Caco-2 (cell line): ENCODE measurements at places on chromosomes 16 and 17. TPM values are rescaled to one million over a fixed set of nuclear protein-coding genes. Genes with fewer than 3 reads are reported as not detected.

DNA sequence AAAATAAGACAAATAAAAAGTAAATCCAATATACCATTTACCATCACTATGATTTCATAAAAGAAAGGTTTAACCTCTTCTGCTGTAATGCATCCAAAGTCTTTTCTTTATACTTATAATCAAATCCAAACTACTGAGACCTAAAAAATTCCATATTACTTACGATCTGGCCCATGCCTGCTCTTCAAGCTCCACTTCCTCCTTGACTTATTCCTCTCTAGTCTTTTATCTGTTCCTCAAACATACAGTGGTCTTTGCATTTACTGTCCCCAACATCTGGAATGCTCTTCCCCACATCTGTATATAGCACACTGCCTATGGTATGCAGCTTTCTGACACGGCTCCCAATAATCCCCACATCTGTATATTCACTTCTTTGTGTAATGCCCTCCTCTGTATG, 33.8 kb downstream of the PCTP start:
- DNase-seq = no peak

- no peak for DNase-seq
These were observed 9.2 kb downstream of the PER1 start for GRCh38 chr17:8142887-8143580.

DNA sequence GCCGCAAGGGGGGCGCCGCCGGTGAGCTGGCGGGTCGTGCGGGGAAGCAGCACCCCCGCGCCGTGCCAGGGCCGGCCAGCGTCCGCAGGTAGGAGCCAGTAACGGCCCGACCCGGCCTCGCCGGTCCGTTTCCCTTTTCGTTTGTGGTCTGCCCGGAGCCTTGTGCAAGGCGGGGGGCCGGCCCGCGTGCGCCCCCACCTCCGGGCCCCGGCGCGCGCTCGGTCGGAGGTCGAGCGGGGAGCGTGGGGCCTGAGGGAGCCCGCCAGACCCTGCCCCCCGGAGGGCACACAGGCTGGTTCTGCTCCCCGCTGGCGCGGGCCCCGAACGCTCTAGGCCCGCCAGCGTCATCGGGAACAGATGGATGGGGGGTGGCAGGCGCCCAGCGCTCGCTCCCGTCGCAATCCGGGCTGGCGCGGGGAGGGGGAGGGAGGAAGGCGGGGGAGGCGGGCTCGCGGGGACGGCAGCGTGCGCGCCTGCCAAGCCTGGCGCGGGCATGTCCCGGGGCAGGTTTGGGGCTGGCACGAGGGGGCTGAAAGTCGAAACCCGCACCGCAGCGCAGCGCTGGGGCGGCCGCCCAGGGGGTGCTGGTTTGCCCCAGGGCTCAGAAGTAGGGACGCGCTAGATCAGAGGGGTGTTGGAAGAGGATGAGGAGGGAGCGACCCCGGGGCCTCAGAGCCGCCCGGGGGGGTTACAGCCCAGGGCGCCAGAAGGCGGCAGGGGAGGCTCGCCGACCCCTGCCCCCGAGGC, 1.5 kb upstream of the GSE1 start:
- peak; percentile 83 for DNase-seq

GRCh38 chr17:78242024-78242742, 10.8 kb downstream of the TMEM235 start:
- no peak for DNase-seq

DNA sequence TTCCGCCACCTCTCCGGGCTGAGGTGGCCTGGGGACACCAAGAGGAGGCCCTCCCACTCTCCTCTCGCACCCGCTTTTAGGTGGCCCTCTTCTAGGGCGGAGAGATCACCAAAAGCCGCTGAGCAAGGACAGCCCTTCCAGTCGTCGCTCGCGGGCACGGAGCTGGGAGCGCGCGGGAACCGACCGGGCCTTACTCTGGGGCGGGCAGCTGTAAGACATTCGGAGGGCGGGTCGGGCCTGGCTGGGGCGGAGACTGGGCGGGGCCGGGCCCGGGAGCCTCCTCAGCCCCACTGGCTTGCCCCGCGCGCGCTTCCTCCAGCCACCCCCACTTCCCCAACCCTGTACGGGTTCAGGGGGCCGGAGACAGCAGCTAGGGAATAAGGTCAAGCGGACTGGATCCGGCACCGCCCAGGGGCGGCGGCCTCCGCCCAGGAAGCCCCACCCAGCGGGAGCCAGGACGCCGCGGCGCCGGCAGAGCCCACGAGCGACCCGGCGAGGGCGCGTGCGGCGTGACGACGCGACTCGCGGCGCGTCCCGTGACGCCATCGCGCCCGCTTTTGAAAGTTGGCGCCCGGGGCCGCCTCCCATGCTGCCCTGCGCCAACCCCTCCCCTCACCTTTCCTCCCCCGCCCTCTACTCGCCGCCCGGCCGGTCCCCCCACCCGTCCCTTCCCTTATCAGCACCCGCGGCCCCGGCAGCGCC, 351 bp upstream of the CTCF start:
- peak; percentile 99 for DNase-seq

AATK gene
- total RNA-seq = 26.4 and 26.6 TPM in 2 replicates

GRCh38 chr17:49881054-49881402, 33.2 kb upstream of the TAC4 start:
- DNase-seq = peak; percentile 79

GRCh38 chr16:57264950-57265371, 19.5 kb downstream of the PLLP start:
- no peak for DNase-seq

CFAP97D1 gene
- total RNA-seq = 0.18 TPM in 1 of 2 replicates, not detected in the other

GRCh38 chr17:57584050-57584551, 161.0 kb downstream of the CCDC182 start:
- no peak for DNase-seq

- DNase-seq = peak; percentile 68
These were observed 45.3 kb downstream of the REXO5 start for GRCh38 chr16:20851601-20852000.

DNA sequence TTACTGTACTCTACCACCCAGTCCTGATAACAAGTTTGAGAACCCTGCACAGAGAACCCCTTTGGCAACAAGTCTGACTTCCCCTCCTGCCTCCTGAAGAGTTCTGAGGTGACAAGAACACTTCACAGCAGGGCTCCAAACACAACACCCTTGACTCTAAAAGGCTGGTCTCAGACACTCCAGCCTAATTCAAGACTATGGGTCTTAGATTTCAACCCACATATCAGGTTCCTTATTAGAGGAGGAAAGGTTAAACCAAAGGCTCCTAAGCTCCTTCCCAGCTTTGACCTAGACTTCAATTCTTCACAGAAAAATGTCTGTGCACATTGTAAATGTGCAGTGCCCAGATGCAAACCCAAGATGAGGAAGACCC, 23.0 kb downstream of the RANBP10 start:
- DNase-seq = no peak

PRCD gene
- total RNA-seq = not detected in 2 replicates

KCNG4 gene
- not detected in 2 replicates for total RNA-seq

- no peak for DNase-seq
These were observed 74.0 kb downstream of the N4BP1 start for GRCh38 chr16:48535831-48536613.

DNA sequence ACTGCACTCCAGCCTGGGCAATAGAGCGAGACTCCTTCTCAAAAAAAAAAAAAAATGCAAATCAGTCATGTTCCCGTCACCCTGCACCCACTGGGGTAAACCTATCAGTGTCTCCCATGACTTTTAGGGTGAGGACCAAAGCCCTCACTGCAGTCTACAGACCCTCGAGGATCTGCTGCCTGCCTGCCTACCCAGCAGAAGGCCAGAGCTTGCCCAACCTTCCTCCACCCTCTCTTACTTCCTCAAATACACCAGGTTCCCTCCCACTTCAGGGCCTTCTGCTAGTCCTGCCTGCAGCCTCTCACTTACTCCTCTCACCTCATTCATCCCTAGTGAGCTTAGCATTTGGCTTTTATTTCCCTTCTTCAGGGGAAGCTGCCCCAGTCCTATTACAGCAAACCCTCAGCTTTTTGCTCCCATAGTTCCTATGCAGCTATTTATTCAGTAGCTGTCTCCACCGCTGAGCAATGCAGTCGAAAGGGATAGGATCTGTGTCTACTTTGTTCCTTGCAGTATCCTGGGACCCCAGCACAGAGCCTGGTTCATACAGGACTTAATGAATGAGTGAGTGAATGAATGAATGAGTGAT, 17.8 kb upstream of the TOB1 start:
- peak; percentile 71 for DNase-seq

GRCh38 chr16:75387951-75388350, 45.4 kb downstream of the CFDP1 start:
- DNase-seq = no peak

DNA sequence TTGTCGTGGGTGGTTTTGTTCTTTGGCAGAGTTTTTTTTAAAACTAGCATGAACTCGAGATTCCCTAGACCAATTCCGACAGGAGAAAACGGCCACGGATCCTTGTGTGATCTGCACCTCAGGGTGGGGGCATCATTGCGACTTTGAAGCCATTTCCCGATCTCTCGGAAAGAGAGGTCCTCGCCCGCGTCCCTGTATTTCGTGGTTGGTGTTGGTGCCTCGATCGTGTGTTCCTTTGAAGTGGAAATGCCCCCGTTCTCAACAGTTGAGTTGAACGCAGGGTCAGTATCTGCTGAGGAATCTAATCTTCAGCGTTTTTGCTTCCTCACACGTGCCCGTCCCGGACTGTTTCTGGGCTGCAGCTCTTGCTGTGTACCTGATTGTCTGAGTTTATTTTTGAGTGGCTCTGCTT, 1.1 kb downstream of the CRAMP1 start:
- no peak for DNase-seq

TBC1D3H gene
- not detected in 2 replicates for total RNA-seq

- DNase-seq = no peak
These were observed 232.1 kb downstream of the FTO start for GRCh38 chr16:53936052-53936451.

- DNase-seq = peak; percentile 67
These were observed 19.1 kb upstream of the TEX2 start for GRCh38 chr17:64281962-64282752.

- DNase-seq = no peak
These were observed 222.7 kb downstream of the HS3ST4 start for GRCh38 chr16:25914357-25914962.

DNA sequence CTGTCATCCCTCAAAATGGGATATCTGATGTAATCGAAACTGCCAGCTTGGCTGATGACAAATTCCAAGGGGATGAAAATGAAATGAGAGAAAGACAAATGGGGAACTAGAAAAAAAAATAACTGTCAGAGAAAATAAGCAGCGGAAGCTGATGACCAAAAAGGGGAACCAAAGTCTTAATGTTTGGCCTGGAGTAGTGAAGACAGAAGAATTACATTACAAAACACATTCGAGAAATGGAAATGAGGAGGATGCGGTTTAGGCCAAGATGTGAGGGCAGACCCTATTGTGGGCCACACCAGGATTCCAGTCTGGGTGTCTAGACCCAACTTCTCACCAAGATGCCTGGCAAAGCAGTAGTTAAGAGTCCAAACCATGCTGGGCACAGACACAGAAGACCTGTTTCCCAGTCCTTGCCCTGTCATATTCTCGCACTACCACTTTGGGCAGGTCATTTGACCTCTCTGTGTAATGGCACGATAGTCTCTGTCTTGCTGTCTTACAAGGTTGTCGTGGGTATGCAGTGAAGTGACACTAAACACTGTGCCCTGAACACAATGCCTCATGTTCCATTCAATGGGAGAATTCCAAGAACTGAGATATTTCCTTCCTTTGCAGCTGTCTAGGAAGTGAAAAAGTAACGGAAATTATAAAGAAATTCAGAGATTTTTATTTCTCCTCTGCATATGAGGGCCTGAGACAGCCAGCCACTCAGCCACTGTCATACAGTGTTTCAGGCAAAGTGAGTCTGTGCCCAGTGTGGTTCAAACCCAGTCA, 12.3 kb upstream of the CCL2 start:
- no peak for DNase-seq

HAS3 gene
- 8.3 TPM in 2 replicates for total RNA-seq
